HepG2 (cell line): ENCODE measurements at places on chromosomes 3 and 15. TPM values are rescaled to one million over a fixed set of nuclear protein-coding genes. Genes with fewer than 3 reads are reported as not detected.
A peak's percentile ranks its signal among the peaks of the same experiment; 100 is the strongest.

DNA sequence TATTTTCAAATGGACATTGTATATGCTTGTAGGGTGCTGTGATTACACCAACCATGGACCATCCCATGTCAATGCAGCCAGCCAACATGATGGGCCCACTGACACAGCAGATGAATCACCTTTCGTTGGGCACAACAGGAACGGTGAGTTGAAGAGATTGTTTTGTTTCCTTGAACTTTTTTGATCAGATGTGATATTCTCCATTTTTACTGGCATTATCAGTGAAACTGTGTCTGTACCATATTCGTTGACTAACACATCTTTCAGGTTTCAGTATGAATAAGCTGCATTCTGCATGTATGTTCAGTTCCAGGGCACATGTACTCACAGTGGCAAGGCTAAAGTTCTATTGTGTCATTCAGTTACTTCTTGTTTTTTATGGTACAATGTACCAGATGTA, 655.2 kb downstream of the RBMS3 start:
- no peak for DNase-seq

HPS3 gene
- polyA plus RNA-seq: 8.7 and 9.5 TPM in 2 replicates

GRCh38 chr15:75029378-75030022, 6.1 kb downstream of the PPCDC start:
- DNase-seq: peak; percentile 66

SLC28A1 gene
- 5.8 and 8.6 TPM in 2 replicates for polyA plus RNA-seq

DNA sequence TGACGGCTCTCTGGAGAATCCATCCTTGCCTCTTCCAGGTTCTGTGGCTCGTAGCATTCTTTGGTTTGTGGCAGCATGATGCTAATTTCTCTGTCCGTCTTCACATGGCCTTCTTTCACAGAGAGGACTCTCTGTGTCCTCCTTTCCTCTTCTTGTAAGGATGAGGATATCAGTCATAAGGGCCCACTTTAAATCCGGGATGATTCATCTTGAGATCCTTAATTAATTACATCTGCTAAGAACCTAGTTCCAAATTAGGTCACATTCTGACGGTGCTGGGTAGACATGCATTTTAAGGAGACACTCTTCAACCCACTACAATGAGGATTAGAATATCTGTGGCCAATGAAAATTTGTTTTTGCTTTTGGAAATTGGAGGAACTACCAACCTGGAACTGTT, 15.7 kb upstream of the GXYLT2 start:
- no peak for DNase-seq
